ENCODE measurements at places on chromosomes 11 and 22. TPM values are rescaled to one million over a fixed set of nuclear protein-coding genes. Genes with fewer than 3 reads are reported as not detected.

The TMEM135 gene
- 62.8 TPM for total RNA-seq

The RAB39A gene
- total RNA-seq, result 1.5 TPM

The SCN4B gene
- total RNA-seq, result 2.0 TPM

The MS4A18 gene
- total RNA-seq, result not detected

The MRGPRF gene
- 26.7 TPM for total RNA-seq

The SCT gene
- total RNA-seq, result 7.6 TPM

The SYNGR1 gene
- 41.5 TPM for total RNA-seq

The AMPD3 gene
- 11.2 TPM for total RNA-seq
